Activated T-helper 17 cell treated with anti-CD3 and anti-CD28 coated beads, Interleukin-2, amount 50 U/mL, for 72 hours (primary cell): ENCODE measurements at places on chromosomes 2 and 18. TPM values are rescaled to one million over a fixed set of nuclear protein-coding genes. Genes with fewer than 3 reads are reported as not detected.

Gene ZAP70
- 233 TPM for total RNA-seq

Gene FAM124B
- 1.1 TPM for total RNA-seq

Gene L3MBTL4
- total RNA-seq: 0.19 TPM

Gene FSIP2
- 0.30 TPM for total RNA-seq

Gene SLC30A3
- total RNA-seq: not detected

DNA sequence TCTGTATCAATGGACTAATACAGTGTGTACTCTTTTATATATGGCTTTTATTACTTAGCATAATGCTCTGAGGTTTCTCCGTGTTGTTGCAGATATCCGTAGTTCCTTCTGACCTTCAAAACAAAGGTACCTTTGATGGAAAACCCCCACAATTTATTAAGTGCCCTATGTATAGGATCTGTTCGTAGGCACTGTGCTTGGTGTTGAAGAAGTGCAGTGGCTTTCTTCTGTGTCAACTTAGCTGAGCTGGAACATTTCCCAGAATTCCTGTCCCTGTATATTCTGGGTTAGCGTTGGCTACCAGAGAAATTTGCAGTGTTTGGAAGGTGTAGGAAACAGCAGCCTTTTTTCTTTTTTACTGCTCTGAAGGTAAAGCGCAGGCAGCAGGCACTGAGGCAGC, 56.3 kb upstream of the MSH2 start:
- no peak for ATAC-seq

DNA sequence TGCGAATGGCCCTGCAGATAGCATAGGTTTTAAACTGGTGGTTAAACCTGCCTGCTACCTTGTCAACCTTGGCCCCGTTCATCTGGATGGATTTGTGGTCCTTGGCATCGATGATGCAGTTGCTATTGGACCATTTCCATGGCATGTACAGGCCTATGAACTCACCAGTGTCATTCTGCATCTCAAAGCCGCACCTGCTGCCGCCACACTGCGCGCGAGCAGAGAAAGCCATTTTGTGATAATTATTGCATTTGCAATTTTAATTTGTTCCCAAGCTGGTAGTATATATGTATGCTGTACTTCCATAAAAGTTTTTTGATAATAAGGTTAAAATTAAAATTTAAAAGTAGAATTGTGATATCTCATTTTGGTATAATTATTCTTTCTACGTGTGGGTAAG, 94.8 kb upstream of the UXS1 start:
- no peak for ATAC-seq

GRCh38 chr2:100509066-100509465, 38.8 kb downstream of the NMS start:
- no peak for ATAC-seq

- ATAC-seq: no peak
Measured at GRCh38 chr18:48393776-48394175, 15.4 kb downstream of the ZBTB7C start.

GRCh38 chr2:231914077-231914690, 12.0 kb downstream of the NPPC start:
- no peak for ATAC-seq

GRCh38 chr2:190717764-190718651, 69.1 kb downstream of the NAB1 start:
- peak; percentile 1 for ATAC-seq
